ENCODE measurements at places on chromosomes 16 and 17. TPM values are rescaled to one million over a fixed set of nuclear protein-coding genes. Genes with fewer than 3 reads are reported as not detected.

The NUBP1 gene
- total RNA-seq = 42.7 TPM

The TMEM100 gene
- not detected for total RNA-seq

The CAMKK1 gene
- total RNA-seq = 20.4 TPM

The MAP3K3 gene
- total RNA-seq = 19.5 TPM

The NPW gene
- 1.2 TPM for total RNA-seq

The KRTAP9-8 gene
- not detected for total RNA-seq

The WIPF2 gene
- 21.6 TPM for total RNA-seq

The VPS25 gene
- 127 TPM for total RNA-seq

The HSDL1 gene
- 21.0 TPM for total RNA-seq

The NOXO1 gene
- total RNA-seq = 0.29 TPM

The KRTAP3-2 gene
- 0.35 TPM for total RNA-seq

The MT1B gene
- not detected for total RNA-seq

The NAGS gene
- 0.77 TPM for total RNA-seq

The CA7 gene
- not detected for total RNA-seq

The KCNJ12 gene
- total RNA-seq = 1.1 TPM

The ST6GALNAC2 gene
- total RNA-seq = 0.52 TPM

The CEP295NL gene
- 0.71 TPM for total RNA-seq

The AGRP gene
- not detected for total RNA-seq

The BCL6B gene
- total RNA-seq = not detected

The ZNF771 gene
- 6.2 TPM for total RNA-seq

The TNP2 gene
- not detected for total RNA-seq
